A549 (cell line): ENCODE measurements at places on chromosomes 16 and 17. TPM values are rescaled to one million over a fixed set of nuclear protein-coding genes. Genes with fewer than 3 reads are reported as not detected.

Gene HOXB8
- polyA plus RNA-seq, result 4.6 to 5.8 TPM (median 4.7 TPM) in 3 replicates

Gene SSTR5
- 0.06 TPM in 1 of 3 replicates, not detected in the others for polyA plus RNA-seq

Gene SPN
- 0.03 TPM in 2 of 3 replicates, not detected in the other for polyA plus RNA-seq

Gene LLGL2
- 32.6 to 38.2 TPM (median 35.0 TPM) in 3 replicates for polyA plus RNA-seq

Gene SOX8
- 0.12 to 0.22 TPM (median 0.14 TPM) in 3 replicates for polyA plus RNA-seq

Gene KRTAP4-3
- polyA plus RNA-seq, result not detected in 3 replicates

Gene NHLRC4
- 0.07 to 0.09 TPM (median 0.08 TPM) in 3 replicates for polyA plus RNA-seq

Gene ABCA9
- 0.03 TPM in 1 of 3 replicates, not detected in the others for polyA plus RNA-seq

Gene SLC4A1
- polyA plus RNA-seq, result not detected in 3 replicates

Gene PLCG2
- 2.5 to 2.8 TPM (median 2.8 TPM) in 3 replicates for polyA plus RNA-seq

Gene SLC16A13
- polyA plus RNA-seq, result 6.2 to 10.9 TPM (median 10.4 TPM) in 3 replicates

Gene CYGB
- polyA plus RNA-seq, result 1.1 to 2.0 TPM (median 1.3 TPM) in 3 replicates

Gene ACSM2A
- not detected in 3 replicates for polyA plus RNA-seq

Gene HOXB13
- polyA plus RNA-seq, result 3.0 to 3.5 TPM (median 3.2 TPM) in 3 replicates
